Liver (tissue), 10 donors: ENCODE measurements at places on chromosomes 12 and 14. TPM values are rescaled to one million over a fixed set of nuclear protein-coding genes. Genes with fewer than 3 reads are reported as not detected.

DNA sequence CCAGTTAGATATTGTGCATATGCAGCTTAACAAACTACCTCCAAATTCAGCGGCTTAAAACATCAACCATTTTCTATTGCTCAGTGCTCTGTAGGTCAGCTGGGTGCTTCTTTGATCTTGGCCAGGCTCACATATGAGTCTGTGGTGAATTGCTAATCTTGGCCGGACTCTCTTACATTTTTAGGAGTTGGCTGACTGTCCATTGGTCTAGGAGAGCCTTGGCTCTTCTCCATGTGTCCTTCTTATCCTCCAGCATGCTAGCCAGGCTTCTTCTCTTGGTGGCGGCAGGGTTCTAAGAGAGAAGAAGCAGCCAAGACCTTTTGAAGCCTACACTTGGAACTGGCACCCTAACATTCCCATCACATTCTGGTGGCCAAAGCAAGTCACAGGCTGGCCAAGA, 174.3 kb upstream of the PWP1 start:
- DNase-seq: no peak

DNA sequence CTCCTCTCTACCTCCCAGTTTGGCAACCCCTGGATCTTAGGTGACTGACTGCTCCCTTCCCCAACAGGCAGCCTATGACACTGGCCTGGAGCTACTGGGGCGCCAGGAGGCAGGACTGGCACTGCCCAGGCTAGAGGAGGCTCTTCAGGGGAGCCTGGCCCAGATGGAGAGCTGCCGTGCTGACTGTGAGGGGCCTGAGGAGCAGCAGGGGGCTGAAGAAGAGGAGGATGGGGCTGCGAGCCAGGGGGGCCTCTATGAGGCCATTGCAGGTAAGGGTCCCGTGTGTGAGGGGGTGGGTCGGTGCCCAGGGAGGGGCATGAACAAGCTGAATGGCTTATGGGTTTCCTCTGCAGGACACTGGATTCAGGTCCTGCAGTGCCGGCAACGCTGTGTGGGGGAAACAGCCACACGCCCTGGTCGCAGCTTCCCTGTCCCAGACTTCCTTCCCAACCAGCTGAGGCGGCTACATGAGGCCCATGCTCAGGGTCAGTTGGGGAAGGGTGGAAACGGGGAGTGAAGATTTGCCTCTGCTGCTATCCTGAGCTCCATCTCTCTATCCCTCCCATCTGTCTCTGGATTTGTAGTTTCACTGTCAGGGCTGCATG, 2.2 kb downstream of the P3H3 start:
- DNase-seq: no peak

DNA sequence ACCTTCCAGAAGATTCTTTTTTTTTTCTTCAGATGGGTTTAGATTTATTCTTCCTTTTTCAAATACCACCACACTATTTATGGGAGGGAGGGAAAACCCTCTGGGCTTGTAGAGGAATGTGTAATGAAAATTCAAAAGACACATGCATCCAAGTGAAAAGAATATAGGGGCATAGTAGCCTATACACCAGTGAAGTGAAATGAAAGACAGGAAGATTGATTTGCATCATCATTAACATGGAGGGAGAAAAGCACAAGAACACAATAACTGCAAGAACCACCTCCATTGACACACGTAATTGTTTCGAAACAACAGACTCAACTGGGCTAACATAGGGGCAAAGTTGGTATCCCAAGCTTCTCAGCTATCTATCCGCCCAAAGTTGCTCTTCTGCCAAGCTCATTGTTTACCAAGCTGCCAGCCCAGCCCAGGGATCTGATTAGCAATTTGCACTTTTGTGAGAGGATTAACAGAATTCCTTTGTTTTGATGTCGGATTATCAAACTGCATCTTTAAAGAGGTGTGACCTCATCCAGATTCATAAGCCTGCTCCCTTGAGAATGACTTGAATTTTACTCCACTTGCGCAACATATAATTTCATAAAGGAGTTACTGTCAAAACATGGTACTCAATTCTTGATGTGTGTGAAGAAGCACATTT, 430.5 kb upstream of the SOX5 start:
- no peak for DNase-seq

- DNase-seq: no peak
These were observed 83.2 kb upstream of the TBX3 start for GRCh38 chr12:114767084-114767760.

GRCh38 chr12:27794818-27795584, 15.0 kb upstream of the MANSC4 start:
- no peak for DNase-seq

The GALNT16 gene
- polyA plus RNA-seq: 0.25 TPM
